ENCODE measurements at places on chromosomes 12 and 14.

DNA sequence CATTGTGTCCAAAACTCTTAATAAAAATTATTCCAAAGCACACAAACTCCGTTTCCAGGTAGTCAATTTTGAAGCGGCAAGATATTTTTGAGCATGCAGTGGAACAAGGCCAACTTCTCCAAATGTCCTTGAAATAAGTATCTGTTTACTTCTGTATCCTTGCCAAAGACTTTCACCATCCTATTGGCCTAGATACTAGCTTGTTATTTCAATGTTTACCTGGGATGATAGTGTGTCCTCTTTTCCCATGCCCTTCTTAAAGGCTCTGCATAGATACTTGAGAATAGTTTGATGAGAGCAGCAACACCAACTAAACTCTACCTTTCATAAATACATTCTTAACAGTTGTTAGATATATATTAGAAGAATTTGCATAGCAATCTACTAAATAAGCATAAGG lies 160.9 kb downstream of the KCNC2 start:
- no peak for DNase-seq

DNA sequence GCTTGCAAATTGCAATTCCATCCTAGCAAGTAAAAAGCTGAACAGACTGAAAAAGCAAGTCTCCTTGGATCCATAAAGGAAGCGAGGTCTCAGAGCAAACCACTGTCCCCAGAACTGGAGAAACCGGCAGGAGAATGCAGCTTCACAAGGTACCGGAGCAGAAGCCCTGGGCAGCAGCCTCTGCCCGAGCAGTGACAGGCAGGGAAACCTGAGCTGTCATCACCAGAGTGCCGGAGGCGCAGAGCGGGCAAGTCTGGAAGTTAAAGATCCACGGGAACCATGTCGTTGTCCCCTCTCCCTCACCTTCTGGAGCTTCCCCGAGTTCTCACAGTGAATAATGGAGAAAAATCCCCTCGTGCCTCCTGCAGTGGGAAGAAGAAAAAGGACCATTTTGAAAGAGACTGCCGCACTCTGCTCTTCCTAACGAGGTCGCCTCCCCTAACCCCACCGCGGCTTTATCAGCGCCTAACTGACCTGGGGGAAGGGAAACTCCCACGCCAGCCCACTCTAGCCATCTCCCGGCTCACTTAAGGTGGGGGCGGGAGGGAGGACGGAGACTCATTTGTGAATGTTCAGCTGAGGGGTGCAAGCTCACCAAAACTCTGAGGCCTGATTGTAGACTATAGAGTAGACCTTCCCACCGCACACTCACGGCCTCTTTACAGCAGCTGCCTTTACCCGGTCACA lies 27.8 kb downstream of the FBXL14 start:
- DNase-seq = no peak

- DNase-seq = no peak
Measured at GRCh38 chr12:132651444-132652100, 33.0 kb downstream of the P2RX2 start.

- DNase-seq = no peak
Measured at GRCh38 chr12:66598079-66598478, 80.8 kb downstream of the GRIP1 start.

GRCh38 chr12:47885012-47885501 lies 19.7 kb downstream of the VDR start:
- no peak for DNase-seq

DNA sequence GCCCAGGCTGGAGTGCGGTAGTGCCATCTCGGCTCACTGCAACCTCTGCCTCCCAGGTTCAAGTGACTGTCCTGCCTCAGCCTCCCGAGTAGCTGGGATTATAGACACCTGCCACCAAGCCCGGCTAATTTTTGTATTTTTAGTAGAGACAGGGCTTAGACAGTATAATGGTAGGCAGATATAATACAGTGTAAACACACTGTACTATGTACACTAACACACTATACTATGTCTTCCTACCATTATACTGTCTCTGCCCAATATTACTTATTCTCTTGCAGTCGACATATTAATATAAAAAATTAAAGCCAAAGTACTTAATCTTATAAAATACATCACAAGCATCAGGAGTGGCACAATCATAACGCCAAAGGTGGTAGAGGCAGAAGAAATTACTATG lies 15.0 kb downstream of the DTD2 start:
- DNase-seq = no peak

- DNase-seq = no peak
Measured at GRCh38 chr12:20482491-20483054, 114.2 kb downstream of the PDE3A start.

GRCh38 chr12:121810833-121811433 lies 7.1 kb downstream of the SETD1B start:
- DNase-seq = no peak

- DNase-seq = no peak
Measured at GRCh38 chr14:70139384-70139783, 49.4 kb downstream of the SLC8A3 start.

- no peak for DNase-seq
Measured at GRCh38 chr12:77003246-77003645, 62.1 kb downstream of the E2F7 start.

DNA sequence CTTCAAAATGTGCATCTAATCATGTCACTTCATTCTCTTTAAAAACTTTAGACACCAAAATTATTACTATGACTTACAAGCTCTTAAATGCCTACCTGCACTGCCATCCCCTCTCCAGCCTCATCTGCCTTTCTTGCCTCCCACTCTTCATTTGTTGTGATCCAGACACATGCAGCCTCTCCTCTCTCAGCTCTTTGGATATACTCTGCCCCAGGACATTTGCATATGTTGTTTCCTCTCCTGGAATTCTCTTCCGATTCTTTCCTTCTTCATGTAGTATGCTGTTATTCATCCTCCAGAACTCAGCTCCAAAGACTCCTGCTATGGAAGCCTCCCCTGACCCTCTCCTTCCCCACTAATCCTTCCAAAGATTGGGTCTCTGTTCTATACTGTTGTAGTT lies 197.6 kb downstream of the ANO4 start:
- DNase-seq = no peak

DNA sequence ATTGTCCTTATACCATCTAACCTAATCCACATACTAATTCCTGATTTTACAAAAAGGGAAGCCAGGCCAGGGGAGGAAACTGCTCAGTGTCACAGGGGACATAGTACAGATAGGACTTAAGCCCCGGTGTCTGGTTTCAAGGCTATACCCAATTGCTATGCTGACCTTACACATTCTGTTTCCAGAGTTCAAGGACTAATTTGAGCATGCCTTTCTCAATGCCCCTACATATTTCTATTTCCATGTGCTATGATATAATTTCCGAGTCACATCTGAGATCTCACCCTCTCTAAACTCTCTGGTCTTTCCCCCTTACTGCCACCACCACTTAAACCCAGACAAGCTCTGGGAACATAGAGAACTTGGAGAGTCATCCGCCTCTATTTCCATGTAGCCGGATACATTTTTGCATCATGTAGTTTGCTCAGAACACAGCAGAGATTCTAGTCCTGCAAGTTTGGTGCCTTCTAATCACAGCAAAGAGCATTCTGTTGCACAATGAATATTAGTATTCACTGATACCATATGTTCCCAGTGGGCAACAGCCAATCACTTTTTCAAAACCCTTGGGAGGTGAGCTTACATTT lies 34.2 kb downstream of the PPM1H start:
- no peak for DNase-seq

DNA sequence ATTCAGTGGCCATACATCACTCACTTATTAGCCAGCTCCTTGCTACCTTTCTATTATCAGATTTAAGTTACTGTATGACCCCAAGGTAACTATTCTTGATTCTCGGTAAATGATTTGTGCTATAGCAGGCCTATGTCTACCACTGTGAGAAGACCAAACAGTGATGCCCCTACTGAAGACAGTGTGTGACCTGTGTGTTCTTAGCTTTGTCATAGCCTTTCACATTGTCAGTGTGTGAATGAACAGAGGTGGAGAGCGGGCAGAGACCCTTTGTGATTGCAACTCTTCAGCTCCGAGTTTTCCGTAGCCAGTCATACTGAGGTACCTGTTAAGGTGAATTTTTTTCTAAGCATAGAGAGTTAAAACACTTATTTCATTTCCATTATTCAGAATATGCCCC lies 294.0 kb downstream of the LRFN5 start:
- no peak for DNase-seq

DNA sequence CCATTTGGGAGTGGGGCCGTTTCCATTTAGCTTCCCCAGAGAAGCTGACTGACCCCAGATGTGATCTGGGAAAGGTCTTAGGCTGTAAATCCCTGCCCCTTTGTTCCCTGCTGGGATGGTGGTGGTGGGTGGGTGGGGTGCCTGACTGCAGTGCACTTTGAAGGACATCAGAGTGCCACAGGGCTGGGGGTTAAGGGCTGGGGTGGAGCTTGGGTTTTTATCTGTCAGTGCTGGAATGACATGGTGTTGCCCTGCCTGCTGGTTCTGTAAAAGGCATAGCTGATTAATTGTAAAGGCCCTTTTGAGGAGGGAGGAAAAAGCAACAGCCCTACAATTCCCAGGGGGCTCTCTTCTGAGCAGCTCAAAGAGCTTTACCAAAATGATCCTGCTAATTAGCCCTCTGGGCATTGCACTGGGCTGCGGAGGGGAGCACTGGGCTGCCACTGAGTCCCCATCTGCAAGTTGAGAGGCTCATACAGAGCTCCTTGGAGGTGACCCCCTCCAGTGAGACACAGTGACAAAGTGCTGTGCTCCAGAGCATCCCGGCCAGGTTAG lies 21.1 kb downstream of the PLEKHG3 start:
- DNase-seq = no peak

- DNase-seq = no peak
Measured at GRCh38 chr12:11756523-11756922, 107.0 kb downstream of the ETV6 start.

DNA sequence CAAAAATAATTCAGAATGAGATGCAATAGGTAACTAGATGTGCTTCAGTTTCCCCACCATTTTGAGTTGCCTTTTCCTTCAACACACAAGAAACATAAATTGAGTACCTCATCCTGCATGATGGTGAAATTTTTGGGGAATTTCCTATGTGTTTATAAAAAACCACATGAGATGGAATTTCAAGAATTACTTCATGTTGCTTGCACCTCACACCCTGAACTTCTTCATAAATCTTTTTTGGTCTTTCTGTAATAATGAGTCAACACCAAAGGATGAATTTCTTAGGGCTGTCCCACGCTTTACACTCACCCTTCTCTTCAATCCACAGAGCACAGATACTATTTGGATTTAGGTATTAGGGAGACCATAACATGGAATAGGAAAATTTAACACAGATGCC lies 22.6 kb upstream of the LUM start:
- DNase-seq = no peak

DNA sequence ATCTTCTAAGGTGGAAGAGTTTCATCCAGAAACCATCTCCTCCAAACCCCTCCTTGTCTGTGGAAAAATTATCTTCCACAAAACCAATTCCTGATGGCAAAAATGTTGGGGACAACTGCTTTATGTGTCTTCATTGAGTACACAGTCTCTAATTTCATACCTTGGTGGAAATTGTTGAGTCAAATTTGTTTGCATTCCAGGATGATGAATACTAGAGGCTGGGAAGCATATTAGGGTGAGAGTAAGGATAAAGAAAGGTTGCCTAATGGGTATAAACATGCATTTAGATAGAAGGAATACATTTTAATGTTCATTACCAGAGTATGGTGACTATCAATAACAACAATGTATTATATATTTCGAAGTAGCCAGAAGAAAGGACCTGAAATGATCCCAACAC lies 98.2 kb downstream of the C12orf42 start:
- no peak for DNase-seq

DNA sequence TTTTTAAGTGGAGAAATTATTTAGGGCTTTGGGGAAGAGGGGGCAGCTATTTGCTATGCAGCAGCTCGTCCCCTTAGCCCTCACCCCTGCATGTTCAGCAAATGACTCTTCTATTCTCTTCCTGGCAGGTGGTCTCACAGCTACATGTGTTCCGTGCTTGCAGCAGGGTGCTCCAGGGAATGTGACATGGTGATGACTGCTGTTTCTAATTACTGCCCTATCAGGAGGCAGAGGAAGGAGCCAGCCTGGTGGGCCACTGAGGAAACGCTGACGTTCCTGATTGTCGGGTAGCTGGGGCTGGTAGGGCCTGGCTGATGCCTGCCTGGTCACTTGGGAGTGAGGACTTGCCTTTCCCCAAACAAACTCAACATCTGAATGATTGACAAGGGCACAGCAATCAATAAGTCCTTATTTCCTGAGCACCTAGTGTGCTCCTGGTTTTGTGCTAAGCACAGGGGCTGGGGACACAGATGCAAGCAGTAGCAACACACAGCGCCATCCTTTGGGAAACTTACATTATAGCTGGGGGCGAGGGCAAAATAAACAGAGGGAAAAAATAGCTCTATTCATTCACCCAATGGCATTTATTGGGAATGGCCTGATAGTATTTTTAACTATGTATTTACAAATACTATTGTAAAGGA lies 377.8 kb downstream of the FUT8 start:
- no peak for DNase-seq

DNA sequence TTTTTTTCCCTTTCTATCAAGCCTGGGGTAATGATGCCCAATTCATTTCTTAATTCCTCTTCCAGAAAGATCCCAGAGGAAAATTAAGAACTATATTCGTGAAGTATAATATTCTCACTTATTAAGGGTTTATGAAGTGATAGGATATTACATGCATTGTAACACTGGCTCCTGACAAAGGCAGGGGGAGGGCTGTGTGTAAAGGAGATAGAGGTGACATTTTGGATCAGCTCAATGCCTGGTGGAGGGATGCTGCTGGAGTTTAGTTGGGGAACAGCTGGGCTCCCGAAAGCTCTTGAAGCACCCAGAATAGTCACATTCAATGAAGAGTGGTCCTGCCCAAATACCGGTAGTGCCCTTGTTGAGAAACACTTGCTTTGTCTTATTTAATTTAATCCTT lies 774 bp downstream of the SERPINA11 start:
- no peak for DNase-seq
